Right renal pelvis (tissue), 4 donors: ENCODE measurements at places on chromosomes 1 and 21. TPM values are rescaled to one million over a fixed set of nuclear protein-coding genes. Genes with fewer than 3 reads are reported as not detected.

The KCNK2 gene
- polyA plus RNA-seq = 2.9 TPM

The ELAPOR1 gene
- 2.2 TPM for polyA plus RNA-seq

The LCE2B gene
- not detected for polyA plus RNA-seq

The MAB21L3 gene
- 1.1 TPM for polyA plus RNA-seq

The ANKRD34A gene
- polyA plus RNA-seq = 0.76 TPM

The ZNF683 gene
- polyA plus RNA-seq = not detected

The PRSS38 gene
- polyA plus RNA-seq = not detected

The WNT3A gene
- polyA plus RNA-seq = 0.19 TPM

The CFAP126 gene
- 16.8 TPM for polyA plus RNA-seq

The CFAP141 gene
- not detected for polyA plus RNA-seq

The LCA5L gene
- 4.9 TPM for polyA plus RNA-seq

The FLVCR1 gene
- 29.4 TPM for polyA plus RNA-seq

The TRIM17 gene
- 8.5 TPM for polyA plus RNA-seq

The CFHR3 gene
- 1.2 TPM for polyA plus RNA-seq

- DNase-seq = no peak
These were observed 19.4 kb downstream of the PRPF38A start for GRCh38 chr1:52423771-52424170.

DNA sequence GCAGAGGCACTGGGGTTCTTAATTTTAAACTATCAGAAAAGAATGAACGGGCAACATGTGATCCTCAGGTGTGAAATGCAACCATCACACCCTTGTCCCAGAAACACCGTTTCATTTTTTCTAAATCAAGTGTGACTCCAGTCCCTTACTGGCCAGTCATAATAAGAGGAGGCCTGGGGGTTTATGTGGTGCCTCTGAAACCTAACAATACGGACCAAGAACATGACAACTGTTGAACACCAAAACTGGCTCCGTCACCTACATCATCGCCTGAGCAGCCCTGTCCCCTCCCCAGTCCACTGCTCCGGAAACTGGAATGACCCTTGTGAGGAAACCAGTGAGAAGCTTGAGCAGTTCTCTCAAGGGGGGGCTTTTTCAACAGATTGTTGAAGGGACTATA, 55.9 kb upstream of the KIF26B start:
- DNase-seq = no peak

- DNase-seq = no peak
These were observed 7.0 kb downstream of the PSMG1 start for GRCh38 chr21:39176271-39176709.

GRCh38 chr1:230857077-230857476, 11.2 kb downstream of the C1orf198 start:
- no peak for DNase-seq

DNA sequence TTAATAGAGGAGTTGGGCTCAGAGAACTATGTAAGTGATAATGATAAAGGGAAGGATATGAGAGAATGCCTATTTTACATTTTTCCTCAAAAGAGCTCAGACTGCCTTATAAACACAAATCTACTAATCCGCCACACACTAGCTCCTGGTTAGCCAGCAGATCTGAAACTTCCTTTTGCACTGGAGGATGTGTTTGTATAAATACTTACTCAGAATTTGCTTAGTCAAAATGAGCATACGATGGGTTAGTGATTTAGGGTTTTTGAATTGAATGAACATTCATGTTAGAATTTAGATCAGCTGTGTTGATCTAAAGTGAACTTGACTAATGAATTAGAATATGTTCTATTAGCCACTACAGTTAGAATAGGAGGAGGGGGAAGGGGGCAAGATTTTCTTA, 9.1 kb upstream of the IER5 start:
- DNase-seq = no peak

DNA sequence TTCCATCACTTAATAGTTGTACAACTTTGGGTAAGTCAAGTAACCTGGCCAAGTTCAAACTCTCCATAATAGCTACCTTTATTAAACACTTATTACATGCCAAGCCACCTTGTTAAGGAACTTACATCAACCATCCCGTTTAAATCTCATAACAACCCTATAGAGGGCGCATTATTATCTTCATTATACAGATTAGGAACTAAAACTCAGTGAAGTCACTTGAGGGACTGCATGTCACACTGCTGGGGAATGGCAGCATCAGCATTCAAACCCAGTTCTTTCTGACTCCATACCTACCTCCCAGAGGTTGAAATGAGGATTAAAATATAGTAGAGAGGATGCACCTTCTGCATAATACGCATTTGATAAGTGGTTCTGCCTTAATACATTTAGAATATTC, 47.1 kb upstream of the PLA2G2C start:
- no peak for DNase-seq

DNA sequence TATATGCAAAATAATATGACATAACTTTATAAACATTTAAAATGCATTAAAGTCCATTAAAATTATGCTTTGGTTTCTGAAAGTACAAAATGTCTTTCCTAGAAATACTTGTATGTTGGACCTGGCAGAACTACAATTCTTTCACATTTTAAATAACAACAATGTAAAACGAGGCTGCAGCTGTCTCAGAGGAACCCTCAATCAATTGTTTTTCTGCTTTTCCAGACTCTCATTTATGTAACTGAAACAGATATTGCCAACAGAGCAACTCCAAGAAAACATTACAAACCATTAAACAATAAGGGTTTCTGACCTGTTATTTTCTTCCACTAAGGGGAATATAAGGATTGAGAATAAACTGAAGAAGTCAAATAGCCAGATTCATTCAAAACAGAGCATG, 1193.4 kb downstream of the NCAM2 start:
- no peak for DNase-seq

- no peak for DNase-seq
These were observed 4.8 kb upstream of the ZNF281 start for GRCh38 chr1:200414657-200415056.

DNA sequence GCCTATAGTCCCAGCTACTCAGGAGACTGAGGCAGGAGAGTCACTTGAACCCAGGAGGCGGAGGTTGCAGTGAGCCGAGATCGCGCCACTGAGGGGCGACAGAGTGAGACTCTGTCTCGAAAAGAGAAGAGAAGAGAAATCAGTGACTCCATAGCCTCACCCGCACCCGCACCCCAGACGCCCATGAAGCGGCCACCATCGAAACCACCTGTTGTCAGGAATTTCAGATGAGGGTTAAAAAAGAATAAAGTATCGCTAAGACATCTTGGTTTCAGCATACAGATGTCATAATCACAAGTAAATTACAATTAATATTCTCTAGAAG, 47.4 kb downstream of the NPHP4 start:
- DNase-seq = no peak

DNA sequence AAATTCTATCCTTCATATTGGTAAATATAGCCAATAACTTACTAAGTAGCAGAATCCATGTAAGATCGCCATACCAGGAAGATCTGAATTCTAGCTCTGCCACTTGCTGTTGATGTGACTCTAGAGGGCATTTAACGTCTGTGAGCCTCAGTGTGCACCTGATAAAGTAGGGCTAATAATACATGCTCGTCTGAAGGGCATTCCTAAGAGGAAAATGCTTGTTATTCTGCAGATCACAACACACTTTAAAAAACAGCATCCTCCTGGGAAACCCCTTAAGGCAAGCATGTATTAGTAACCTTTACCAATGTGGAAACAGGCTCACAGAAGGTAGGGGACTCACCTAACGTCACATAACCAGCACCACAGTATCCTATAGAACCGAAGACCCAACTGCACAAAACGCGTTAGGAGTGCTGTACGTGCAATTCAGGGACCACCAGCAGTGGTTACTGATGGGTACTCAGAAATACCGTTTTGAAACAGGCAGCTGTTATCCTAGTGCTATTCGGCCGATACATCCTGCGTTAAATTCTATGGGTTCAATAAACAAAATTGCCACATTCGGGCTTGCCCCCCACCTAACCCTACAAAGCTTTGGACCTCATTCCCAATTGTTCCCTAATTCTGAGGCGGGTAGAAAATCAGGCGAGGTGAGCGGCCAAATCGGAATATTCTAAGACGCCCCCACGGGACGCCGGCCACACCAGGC, 758 bp downstream of the DEPDC1 start:
- no peak for DNase-seq

GRCh38 chr1:14254251-14254650, 344.2 kb upstream of the KAZN start:
- DNase-seq = no peak

DNA sequence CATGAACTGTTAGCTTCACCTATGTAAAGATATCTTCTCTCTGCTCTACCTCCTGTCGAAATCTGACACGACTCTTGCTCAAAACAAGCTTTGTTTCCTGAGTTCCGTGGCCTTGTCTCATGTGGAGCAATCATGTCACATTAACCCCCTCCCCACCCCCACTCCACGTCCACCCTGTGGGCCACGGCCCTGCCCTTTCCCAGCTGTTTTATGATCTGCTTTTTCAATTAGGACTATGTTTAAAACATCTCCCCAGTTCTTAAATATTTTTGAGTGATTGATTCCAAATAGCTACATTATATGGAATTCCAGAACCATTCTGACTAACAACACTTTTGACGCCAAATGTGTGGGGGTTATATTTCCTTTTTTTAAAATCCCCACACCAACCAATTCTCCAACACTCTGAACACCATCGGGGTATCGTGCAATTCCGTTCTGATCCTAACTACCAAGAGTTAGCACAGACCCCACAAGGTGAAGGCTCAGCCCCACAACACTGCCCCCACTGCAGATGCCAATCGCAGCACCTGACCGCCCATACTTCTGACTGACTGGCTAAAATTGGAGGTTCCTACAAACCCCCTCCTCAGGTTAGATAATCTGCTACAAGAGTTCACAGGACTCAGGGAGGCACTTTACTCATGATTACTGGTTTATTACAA, 12.7 kb upstream of the S100A8 start:
- no peak for DNase-seq

DNA sequence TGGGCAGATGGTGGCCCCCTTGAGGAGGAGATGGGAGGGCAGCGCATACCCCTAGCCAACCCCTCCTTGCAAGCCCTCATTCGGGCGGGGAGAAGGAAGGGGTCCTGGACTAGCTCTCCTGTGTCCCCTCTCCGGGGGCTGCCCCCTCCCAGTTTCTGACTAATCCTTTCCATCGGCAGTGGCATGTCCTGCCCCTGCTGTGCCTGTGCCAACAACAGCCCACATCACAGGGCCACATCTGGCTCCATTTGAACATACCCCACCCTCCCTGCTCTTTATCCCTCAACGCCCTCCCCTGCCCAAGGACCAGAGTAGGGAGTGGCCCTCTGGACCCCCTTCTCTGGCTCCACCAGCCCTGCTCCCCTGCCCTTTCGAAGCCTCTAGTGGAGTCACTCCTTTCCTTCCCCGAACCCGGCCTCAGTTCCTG, 11.0 kb upstream of the LMNA start:
- DNase-seq = no peak

DNA sequence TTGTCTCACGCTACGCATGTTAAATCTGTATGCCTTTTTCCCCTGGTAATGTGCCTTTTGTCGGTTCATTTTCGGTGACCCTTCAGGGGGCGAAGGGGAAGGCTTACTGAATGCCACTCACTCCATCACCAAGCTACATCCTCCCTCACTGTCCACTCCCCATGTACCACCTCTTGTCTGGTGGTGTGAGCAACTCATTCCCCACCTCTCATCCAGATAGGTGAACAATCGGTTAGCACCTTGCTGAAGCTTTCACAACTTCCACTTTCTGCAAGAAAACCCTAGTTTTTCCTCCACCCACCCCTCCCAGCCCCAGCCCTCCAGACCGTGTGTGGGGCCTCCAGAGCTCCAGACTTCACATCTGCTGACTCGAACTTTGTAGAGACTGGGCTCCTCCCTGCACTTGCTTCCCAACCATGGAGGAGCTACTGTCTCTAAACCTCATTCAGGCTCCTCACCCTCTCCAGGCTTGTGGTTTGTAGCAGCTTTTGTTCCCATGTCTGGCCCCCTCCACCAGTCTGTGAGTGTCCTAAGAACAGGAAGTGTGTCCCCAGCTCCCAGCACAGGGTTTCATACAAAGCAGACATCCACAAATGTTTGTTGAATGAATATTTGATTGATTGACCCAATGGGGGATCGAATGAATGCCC, 48.4 kb upstream of the RUNX3 start:
- no peak for DNase-seq

- no peak for DNase-seq
These were observed 52.4 kb upstream of the GPR157 start for GRCh38 chr1:9181176-9181906.

DNA sequence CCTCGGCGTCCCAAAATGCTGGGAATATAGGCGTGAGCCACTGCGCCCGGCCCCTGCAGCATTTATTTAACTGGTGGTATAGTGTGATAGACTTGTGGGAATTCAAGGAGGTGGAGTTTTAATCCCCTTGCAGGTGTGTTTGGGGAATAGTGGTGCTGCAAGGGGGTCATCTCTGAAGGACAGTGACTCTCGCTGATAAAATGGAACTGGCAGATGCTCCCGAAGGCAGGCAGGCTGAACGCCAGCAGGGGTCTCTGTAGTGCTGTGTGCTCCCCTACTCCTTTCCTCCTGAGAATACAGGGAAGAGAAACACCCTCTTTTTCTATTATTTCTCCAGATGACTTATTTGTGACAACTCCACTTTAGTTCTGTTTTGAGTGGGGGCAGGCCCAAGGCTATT, 4.0 kb downstream of the OSCP1 start:
- no peak for DNase-seq

- no peak for DNase-seq
These were observed 3.3 kb downstream of the POGZ start for GRCh38 chr1:151455966-151456365.

GRCh38 chr1:61552630-61553305, 172.2 kb downstream of the TM2D1 start:
- DNase-seq = no peak

DNA sequence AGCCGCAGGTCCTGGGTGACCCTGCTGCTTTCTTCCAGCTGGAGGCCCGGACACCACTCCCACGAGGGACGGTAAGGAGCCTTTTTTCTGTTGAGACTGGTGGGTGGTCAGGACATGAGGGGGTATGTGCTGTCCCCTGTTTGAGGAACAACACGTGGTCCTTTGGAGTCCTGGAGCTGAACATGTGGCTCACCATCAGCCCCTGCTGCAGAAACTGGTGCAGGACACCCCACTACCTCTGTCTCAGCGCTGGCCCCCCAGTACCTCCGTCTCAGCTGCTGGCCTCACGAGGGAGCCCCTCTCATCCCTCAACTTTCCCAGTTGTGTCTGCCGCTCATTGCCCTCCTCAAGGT, 34.7 kb downstream of the SLC19A1 start:
- DNase-seq = no peak

DNA sequence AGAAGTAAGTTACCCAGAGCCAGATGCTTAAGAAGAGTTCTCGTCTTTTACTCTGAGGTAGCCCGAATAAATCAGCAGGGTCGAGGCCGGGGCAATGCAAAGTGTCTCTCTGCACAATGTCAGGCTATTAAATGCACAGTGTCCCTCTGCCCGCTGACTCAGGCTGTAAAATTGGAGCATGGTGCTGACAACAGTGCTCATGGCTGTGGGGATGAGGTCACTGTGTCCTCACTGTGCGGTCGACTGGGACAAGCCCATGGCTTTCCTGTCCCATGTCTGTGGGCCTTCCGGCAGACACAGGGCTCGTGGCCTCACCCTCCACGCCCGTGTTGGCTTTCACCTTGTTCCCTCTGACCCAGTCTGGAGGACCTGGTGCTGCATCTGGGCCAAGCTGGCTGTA, 14.6 kb upstream of the SLC2A1 start:
- DNase-seq = no peak

GRCh38 chr1:62356257-62356835, 37.1 kb upstream of the KANK4 start:
- DNase-seq = no peak
